ENCODE measurements at places on chromosomes 1 and 21.

GRCh38 chr21:44390886-44391285 is 37.5 kb downstream of the TRPM2 start:
- DNase-seq: no peak

DNA sequence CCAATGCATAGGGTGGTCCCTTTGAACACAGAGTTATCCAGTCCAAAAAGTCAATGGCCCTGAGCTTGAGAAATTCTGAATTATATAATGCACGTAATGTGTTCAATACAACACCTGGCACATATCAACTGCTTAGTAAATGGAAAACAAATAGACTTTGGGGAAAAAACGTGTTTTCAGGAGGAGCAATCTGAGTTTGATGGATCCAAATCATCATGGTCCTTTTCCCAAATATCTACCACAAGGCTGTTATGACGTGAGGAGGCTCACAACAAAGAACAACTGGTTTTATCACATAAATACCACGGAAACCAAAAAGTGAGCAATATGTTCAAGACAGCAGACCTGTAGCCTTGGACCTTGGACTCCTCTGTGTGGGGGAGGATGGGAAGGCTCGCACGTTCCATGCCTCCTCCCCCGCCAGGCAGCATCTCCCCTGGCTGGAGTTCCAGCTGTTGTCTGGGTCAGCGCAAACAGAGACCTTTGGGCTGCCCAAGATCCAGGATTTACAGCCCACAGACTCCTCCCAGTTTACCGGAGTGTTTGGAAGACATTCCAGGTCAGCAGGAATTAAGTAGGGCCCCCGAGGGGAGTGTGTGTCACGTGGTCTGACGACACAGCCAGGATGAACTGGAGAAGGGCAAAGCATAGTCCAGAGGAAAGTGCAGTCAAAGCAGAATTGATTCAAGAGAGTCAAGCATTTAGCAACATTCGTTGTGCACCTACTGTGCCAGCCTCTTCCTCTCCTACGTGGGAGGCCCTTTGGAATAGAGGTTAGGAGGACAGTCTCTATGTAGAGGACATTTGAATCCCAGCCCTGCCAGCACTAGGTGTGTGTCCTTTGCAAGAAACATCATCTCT is 32.2 kb upstream of the MED18 start:
- DNase-seq: no peak

DNA sequence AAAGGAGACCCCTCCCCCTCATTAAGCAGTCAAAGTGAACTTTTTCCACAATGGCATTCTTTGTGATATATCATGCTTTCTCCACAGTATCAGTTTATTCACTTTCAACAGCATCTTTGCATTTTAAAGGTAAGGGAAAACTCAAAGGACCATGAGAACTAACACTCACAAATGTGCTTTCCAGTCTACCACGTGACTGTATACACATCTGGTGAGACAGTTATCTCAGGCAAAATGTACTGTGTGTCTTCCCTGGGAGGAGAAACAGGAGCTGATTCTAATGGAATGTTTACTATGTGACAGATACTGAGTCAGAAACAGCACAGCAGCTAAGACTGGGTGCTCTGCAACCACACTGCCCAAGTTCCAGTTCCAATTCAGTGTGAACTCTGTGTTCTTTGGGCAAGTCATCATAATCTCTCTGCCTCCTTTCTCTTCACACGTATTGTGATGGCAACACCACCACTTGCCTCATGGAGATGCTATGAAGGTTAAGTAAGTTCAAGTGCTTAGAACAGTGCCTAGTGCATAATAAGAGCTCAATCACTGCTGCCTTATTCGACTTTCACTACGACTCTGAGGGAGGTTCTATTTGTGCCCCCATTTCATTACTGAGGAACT is 79.0 kb downstream of the SLC45A1 start:
- DNase-seq: no peak

- DNase-seq: no peak
These were observed 563.0 kb downstream of the LRRIQ3 start for GRCh38 chr1:73635021-73635420.

- no peak for DNase-seq
These were observed 15.7 kb downstream of the PTAFR start for GRCh38 chr1:28160782-28161266.

- DNase-seq: no peak
These were observed 368.8 kb upstream of the ADGRL4 start for GRCh38 chr1:79375352-79375751.

DNA sequence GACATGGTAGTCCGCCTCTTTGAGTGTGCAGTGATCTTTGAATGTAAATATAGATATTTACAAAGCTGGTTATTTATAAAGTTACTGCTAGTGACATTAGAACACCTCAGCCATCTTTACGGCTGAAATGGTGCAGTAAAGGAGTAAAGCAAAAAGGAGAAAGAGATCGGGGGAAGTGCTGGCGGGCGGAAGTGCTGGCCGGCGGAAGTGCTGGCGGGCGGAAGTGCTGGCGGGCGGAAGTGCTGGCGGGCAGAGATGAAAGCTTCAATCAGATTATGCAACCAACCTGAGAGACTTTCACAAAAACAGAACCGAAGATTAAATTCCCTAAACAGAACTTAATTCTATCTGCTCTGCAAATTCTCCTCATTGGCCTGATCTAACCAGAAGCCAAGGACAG is 1.4 kb upstream of the OR14A16 start:
- no peak for DNase-seq

DNA sequence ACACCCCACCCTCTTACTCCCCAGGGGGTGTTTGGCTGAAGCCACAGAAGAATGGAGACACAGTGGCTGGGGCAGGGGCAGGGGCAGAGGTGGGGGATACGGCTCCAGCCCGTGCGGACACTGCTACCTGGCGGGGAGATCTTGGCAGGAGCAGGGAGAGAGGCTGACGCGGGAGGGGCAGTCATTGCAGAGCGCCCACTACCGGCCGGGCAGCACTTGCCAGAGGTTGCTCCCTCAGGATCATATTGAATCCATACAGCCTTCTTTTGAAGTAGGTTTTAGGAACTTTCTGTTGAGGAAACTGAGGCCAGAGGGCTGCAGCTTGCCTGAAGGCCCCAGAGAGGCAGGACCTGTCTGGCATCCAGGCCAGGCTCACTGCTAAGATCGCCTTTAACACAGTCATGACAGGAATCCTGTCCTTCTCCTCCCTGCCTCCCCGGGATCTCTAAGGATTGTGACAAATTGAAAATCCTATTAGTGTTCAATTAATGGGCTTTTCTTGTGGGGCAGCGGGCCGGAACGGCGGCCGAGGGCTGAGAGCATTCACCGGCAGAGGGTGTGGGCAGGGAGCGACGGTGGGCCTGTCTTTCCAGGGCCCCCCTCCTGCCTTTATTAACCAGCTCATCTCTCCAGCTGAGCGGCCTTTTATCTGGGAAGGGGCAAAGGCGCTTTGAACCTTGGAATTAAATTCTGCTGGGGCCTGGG is 65.5 kb upstream of the WNT4 start:
- no peak for DNase-seq

- DNase-seq: no peak
These were observed 61.5 kb downstream of the ADARB1 start for GRCh38 chr21:45135868-45136267.

GRCh38 chr1:19472174-19472573 is 13.2 kb downstream of the CAPZB start:
- DNase-seq: no peak

GRCh38 chr1:227429447-227430359 is 111.4 kb upstream of the CDC42BPA start:
- DNase-seq: no peak

DNA sequence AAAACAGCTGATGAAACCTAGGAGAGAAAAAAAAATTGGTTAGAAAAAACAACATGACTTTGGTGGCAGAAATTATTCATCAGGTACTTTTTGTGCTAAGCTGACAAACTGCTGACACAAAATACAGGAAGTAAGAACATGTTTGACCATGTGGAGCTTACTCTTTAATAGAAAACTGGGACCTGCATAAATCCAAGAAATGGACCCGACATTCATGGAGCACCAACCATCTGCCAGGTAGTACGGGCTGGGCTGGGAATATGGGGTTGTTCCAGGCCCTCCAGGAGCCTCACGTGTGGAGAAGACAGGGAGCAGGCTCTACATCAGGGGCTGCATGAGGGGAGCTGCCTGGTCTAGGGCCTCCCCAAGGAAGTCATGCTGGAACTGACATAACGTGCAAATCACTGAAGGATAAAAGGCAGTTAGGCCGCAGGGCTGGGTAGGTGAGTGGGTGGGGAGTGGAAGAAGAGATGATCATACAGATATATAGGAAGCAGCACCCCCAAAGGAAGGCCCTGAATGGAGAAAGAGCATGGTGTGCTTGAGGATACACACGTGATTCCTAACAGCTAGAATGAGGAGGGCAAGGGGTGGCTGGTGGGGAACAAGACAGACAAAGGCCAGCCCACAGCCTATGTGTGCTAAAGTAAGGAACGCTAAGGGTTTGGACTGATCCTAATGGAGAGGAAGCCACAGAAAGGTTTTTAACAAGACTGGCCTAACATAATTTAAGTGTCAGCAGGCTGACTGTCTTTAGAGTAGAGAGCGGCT is 26.1 kb downstream of the CD58 start:
- DNase-seq: no peak

- DNase-seq: no peak
These were observed 11.7 kb downstream of the EVA1C start for GRCh38 chr21:32424191-32424535.

GRCh38 chr1:166129006-166129405 is 37.8 kb downstream of the FAM78B start:
- no peak for DNase-seq

DNA sequence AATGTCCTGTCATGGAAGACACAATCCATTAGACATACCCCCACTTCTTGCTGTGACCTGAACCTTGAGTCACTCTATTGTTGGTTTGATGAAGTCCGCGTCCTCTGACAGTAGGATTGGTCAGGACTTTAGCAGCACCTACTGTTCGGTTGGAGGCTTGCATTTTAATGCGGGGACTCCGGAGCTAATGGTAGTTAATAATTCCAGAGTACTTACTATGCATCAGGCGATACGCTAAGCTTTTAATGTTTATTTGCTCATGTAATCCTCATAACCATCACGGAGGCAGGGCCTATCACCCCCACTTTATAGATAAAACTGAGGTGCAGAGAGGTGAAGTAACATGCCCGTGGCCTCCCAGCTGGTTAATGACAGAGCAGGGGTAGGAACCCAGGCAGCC is 7.9 kb upstream of the ELF3 start:
- DNase-seq: no peak

DNA sequence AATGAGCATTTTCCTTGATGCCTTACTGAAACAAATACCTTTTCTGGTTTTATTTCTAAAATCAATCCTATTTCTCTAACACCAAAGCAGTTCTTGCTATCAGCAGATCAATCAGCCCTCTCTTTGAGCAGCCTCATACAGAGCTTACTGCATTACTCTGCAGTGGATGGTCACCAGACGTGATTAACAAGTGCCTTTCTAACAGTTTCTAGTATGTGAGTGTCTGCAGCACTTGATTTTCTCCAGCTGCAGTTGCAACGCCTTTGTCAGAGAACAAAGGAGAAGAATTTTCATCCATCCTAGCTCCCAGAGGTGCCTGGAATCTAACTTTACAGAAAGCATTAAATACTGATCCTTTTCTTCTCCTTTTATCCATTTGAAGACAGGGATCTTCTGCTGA is 177.3 kb upstream of the SGIP1 start:
- DNase-seq: no peak

DNA sequence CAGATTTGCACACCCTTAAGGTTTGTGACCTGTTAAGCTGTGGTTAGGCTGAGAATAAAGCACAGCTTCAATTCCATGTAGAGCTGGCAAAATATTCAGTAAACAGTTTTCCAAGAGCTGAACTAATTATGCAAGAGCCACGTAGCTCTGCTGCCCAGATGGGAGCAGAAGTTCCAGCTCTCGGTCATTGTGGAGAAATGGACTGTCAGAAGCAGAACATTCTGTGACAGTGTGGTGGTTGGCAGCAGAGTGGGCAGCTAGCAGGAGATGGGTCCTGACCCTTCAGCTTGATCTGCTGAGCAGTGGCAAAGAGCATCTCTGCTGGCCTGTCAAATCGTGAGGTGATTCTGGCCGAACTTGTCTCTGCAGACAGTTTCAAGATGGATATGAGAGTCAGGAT is 23.2 kb downstream of the RHOU start:
- DNase-seq: no peak

DNA sequence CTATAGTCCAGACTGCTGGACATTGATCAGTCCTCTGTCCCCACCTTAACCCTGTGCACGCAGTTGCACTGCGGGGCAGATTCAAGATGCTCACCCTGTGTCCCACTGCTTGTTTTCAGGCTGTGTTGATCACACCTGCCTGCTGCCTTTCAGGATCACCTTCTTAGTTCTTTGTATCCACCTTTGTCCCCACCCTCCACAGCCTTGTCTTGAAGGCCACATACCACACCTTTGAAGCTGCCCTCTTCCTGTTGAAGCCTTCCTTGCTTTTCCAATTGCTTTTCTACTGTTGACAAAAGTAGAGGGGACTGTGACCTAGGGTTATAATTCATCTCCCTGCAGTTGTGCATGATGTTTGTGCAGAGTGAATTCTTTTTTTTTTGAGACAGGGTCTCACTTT is 32.7 kb downstream of the UCK2 start:
- no peak for DNase-seq

- DNase-seq: no peak
These were observed 56.6 kb upstream of the CDC42BPA start for GRCh38 chr1:227374846-227375245.

DNA sequence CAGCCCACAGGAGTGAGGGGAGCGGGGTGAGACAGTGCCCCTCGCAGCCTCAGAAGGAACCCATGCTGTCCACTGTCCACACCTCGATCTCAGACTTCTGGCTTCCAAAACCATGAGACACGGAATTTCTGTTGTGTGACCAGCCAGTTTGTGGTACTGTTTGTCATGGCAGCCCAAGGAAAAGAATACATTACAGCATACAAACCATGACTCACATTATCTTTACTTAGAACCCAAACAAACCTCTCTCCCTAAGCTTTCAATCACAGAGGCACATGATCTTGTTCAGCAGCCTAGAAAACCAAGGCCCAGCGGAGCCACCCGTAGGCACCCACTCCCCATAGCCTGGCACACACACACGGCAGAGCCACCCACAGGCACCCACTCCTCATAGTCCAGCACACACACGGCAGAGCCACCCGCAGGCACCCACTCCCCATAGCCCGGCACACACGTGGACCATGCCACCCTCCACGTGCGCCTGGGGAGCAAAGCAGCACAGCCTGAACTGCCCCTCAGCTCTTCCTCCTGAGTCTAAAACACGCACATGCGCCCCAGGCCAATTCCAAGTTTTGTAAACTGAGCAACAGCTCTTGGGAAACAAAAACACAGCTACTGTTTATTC is 458 bp upstream of the KRTAP10-4 start:
- no peak for DNase-seq

GRCh38 chr1:186272486-186272885 is 102.6 kb downstream of the TPR start:
- DNase-seq: no peak

- no peak for DNase-seq
These were observed 14.9 kb downstream of the MTF1 start for GRCh38 chr1:37844536-37844935.

DNA sequence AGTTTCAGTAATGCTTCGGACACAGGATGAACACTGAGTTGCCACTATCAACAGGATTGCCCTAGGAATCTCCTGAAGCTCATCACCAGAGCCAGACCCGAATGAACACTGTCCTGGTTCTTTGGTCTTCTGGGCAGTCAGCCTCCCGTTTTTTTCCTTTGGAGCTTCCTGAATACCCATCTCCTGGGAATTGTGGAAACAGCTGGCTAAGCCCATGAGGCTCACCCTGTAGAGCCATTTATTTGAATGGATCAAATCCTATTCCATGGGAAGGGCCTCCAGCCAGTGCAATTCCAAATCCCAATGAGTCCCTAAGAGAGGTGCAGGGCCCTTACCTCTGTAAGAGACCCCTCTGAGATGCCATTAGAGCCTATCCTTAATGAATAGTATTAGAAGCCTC is 5.9 kb downstream of the RCSD1 start:
- DNase-seq: no peak
